CD8-positive, alpha-beta memory T cell (primary cell): ENCODE measurements at places on chromosomes 7 and 10.

DNA sequence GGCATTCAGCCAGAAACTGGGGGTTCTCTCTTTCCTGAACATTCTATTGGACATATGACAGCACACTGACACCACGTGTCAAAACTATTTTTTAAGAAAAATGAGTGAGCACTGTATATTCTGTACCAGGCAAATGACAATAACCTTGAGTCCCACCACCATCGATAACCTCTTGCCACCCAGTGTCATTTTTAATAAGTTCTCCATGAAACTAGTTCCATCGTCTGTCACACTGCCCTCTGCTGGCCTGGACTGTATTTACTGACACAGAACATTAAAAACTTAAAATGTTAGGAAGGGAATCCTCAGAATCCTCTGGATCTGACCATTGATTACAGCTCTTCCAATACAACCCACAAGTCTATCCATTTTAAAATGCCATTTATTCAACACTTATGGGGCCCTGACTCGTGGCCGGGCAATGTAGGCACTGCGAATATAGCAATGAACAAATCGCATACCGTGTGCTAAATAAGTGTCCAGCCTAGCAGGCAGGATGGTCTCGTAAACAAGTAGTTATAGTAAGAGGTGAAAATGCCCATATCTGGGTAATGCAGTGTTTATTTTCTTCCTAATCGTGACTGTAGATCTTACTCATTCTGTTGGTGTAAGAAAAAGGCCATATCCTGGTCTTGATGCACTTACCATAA is 35.9 kb upstream of the CACNB2 start:
- no peak for DNase-seq

- DNase-seq: no peak
Measured at GRCh38 chr7:30730097-30730496, 21.8 kb upstream of the INMT start.

DNA sequence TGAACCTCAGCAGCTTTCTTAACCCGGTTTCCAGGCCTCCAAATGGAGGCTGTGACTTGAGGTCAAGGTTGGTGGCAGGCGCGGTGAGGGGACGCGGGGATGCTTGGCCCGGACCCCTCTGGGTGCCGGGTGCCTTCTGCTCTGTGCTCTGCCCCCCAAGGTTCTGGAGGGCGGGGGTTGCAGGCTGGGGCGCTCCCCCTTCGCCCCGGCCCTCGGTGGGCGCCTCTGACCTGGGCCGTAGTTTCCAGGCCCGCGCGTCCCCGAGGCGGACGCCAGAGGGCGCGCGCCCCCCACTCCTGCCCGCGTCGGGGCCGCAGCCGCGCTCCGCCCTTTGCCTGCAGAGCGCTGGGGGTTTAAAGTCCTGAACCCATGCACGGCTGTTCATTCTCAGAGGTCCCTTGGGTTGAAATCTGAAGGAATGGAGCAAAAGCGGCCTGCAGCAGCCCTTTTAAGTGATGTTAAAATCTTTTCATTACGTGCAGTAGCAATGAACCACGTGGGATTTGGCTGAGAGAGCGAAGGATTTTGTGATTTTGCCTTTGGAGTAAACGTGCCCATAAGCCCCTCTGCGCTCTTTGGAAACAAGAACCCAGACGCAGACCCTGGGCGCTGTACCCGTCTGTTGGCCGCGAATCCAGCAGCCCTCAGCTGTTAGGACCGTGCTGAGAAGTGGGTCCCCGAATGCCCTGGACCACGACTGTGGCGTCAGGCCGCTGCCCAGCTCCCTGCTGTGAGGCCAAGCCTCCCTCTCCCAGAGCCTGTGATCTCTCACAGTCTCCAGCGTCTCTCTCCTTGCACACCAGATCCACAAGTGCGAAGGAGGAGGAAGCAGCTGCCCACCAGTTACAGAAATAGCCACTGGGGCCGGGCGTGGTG is 135.0 kb downstream of the ACTR3B start:
- DNase-seq: no peak

GRCh38 chr7:87476179-87476557 is 688 bp upstream of the ABCB4 start:
- no peak for DNase-seq
